ENCODE measurements at places on chromosomes 3 and 15.

DNA sequence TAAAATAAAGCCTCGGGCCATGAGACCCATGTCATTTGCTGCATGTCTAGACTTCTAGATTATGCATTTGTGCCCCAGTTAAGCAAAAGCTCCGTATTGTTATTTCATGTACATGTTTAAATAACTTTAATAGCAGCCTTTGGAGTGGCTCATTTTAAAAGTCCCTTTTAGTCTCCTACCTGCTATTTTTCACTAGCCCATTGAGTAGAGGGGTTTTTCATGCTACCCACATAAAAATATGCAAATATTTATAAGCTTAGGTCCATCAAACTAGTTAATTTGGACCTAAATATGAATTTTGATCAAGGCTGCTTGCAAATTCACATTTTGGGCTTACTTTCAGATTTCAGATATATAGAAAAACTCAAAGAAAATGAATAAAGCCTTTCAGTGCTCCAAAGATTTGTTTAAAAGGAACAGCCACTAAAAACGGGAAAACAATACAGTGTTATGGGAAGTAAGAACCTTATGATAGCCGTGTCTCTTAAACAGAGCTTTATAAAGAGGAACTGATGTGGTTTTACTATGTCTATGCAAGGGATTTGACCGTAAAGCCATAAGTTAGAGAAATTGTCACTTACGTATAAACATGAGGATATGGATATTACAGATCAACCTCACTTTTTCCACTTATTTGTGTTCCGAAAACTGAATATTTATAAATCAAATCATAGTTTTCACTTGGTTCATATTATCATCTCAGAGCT lies 30.0 kb downstream of the FILIP1L start:
- no peak for DNase-seq

GRCh38 chr3:69318410-69318809 lies 67.5 kb downstream of the FRMD4B start:
- DNase-seq: no peak

DNA sequence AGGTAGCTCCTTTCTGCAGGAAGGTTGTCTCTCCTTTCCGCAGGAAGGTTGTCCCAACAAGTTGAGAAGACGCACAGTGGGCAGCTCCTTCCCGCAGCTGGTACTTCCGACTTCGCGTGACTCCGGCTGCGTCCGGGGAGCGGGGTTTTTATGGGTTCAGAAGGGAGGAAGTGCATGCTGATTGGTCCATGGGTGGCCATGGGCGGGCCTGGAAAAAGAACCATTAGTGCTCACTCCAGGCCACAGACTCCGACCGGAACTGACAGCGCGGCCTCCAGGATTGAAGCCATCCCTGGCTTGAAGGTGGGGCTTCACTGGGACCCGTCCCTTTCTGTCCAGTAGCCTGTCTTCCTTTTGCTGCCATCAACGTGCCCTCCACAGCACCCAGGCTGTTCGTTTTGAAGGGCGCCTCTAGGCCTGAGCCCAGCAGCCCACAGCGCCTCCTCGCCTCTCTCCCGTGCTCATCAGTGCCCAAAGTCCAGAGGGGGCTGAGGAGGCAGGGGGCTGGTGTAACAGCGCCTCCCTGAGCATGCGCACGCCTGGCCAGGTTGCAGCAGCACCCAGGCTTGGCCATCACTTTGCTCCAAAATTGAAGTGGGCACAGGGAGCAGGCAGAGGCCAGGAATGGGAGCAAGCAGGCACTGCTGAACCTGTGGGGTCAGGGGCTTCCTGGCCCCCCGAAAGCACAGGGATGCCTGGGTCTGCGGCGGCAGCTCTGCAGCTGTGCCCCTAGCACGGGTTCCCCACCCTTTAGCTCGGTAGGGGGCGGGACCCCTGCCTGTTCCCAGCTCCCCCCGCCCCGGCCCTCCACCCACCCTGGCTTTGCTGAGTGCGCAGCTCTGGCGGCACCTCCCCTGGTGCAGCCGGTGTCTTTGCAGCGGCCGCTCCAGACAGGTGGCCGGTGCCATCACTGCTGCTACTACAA lies 330.6 kb upstream of the MCTP2 start:
- no peak for DNase-seq

DNA sequence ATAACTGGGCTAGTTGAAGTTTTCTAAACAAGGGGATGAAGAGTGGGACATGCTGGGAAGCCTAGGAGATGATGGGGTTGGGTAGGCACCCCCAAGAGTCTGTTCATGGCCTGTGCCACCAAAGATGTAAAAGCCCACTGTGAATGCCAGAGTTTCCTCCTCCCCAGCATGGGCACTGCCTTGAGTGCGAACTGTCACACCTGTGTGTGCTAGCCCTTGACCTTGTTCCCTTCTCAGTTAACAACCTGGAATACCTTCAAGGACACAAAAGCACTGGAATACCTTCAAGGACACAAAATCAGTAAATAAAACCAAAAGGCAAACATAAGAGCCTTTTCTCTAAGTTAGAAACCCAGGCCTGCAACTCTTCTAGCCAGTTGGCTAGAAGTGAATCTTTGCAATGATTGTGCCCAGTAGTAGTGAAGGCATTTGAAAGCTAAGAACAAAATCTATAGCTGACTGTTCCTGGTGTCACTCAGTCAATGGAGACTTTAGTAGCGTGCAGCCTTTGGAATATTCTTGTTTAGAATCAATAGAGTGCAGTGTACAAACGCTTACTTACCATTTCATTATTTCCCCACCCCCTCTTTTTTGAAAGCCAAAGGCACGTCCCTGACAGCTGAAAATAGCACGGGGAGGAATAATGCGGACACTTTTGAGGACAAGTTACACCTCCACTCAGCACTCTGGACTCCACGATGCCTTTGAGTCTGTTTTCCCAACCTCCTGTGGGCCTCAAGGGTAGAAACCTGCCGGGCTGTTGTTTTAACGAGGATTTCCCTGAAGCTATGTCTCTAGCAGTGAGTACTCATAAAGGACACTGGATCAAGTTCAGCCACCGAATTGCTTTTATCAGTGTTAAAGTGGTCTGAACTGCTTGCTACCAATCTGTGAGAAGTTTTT lies 24.2 kb downstream of the PSMD6 start:
- DNase-seq: no peak

DNA sequence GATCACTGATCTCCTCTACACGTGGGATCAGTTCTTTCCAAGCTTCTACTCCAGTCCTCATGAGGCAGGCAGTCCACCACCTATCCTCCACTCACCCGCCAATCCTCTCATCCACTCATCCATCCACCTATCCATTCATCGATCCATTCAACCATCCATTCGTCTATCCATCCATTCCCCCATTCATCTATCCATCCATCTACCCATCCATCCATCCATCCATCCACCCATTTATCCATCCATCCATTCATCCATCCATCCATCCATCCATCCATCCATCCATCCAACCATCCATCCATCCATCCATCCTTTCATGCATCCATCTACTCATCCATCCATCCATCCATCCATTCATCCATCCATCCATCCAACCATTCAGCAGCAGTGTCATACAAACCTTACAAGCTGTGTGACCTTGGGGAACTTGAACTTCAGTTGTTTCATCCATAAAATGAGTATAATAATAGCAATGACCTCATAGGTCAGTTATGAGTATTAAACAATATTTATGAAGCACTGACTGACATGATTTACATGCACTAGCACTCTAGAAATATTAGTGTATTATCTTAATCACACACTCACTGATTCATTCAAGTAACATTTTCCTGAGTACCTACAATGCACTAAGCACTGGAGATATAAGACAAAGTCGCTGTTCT lies 55.0 kb downstream of the TLE3 start:
- DNase-seq: no peak

- DNase-seq: no peak
These were observed 9.5 kb downstream of the CACNA2D3 start for GRCh38 chr3:54131890-54132289.

DNA sequence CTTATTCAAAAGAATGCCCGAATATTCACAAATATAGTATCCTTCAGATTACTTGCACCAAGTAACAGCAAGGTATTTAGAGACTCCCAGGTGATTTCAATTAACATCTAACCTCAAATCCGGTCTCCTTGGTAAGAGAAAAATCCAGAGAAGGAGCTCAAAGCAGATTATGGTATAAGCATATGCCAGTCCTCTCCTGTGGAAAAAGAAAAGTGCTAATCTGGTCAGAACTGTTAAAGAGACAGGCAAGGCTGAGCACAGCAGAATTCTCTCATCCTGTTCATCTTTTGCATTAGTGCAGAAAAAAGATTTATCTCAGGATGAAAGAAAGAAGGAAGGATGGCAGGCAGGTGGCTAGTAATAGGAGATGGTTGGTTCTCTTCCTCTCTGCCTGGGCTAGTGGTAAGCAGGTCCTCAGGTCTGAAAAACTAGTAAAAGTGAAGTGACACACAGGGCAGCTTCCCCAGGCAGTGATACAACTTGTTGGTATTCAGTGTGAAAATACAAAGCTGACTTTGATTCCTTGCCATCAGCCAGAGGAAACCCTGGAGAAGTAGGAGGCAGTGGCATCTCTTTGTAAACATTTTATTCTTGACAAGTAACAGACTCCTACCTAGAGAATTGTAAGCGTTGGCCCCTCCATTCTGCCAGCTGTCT lies 14.2 kb downstream of the ATXN7 start:
- DNase-seq: no peak
